CD4-positive, alpha-beta T cell treated with Interleukin-15 for 1 hour (primary cell): ENCODE measurements at places on chromosomes 7 and 10.
A peak's percentile ranks its signal among the peaks of the same experiment; 100 is the strongest.

DNA sequence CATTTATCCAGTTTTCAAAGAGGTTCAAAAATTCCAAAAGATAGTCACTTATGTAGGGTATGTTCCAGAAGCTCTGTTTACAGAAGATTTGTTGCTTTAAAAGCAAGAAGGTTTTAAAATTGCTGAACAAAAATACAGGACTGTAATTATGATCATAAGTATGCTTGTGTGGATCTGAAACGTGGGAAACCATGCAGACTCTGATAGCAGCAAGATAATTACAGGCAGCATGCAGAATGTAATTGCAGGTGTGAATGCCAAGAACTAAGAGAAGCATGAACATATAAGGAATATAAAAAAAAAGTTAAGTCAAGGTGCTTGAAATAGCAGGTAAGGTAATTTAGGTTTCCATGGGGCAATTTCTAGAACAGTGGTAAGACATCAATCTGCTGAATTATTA is 405.7 kb downstream of the ARL4A start:
- DNase-seq, result no peak

DNA sequence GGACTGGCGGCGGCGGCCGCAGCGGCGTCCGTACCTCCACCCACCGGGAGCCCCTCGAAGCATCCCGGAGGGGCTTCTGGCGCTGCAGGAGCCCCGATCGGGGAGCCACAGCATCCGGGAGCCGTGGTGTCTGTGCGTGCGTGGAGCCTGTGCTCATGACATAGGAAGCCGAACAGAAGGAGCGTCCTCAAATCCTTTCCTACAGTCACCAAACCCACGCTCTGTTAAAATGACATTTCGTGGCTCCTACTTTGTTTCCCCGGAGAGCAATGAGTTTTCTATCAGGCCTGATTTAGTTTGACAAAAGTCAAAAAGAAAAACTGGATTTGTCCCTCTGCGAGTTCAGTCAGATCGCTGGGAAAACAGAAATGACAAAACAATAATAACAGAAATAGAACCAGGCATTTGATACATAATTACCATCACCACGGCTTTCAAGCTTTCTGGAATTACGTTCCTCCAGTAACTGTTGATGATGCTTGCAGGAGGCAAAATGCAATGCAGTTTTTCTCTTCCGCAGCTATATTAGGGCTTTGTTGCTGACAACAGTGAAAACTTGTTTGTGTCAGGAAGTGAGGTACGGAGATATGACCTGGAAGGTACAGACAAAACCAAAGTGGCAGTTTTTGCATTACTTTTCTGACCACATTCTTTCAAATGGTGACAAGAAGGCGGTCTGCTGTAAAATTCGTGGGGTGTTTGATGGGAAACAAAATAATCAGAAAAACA is 219.3 kb upstream of the MKLN1 start:
- DNase-seq, result peak; percentile 68

- DNase-seq, result peak; percentile 7
Observed at GRCh38 chr7:44067064-44067951, 1.9 kb upstream of the PGAM2 start.

- DNase-seq, result no peak
Observed at GRCh38 chr10:3895045-3895631, 110.1 kb upstream of the KLF6 start.

DNA sequence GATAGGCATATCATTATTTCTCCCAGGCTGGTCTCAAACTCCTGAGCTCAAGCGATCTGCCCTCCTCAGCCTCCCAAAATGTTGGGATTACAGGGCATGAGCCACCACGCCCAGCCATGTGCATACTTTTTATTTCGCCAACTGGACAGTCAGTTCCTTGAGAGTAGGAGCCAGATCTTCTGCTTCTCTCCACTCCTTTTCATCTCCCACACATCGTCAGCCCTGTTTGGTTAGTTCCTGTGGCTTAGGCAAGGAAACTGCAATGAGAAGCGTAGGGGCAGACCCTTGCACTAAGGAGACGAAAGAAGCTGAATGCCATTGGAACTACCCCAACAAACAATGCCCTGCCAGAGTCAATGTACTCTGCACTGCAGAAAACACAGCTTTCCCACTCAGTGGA is 178.2 kb downstream of the TRIL start:
- DNase-seq, result no peak

GRCh38 chr10:118668228-118668952 is 72.9 kb upstream of the PRLHR start:
- DNase-seq, result no peak

DNA sequence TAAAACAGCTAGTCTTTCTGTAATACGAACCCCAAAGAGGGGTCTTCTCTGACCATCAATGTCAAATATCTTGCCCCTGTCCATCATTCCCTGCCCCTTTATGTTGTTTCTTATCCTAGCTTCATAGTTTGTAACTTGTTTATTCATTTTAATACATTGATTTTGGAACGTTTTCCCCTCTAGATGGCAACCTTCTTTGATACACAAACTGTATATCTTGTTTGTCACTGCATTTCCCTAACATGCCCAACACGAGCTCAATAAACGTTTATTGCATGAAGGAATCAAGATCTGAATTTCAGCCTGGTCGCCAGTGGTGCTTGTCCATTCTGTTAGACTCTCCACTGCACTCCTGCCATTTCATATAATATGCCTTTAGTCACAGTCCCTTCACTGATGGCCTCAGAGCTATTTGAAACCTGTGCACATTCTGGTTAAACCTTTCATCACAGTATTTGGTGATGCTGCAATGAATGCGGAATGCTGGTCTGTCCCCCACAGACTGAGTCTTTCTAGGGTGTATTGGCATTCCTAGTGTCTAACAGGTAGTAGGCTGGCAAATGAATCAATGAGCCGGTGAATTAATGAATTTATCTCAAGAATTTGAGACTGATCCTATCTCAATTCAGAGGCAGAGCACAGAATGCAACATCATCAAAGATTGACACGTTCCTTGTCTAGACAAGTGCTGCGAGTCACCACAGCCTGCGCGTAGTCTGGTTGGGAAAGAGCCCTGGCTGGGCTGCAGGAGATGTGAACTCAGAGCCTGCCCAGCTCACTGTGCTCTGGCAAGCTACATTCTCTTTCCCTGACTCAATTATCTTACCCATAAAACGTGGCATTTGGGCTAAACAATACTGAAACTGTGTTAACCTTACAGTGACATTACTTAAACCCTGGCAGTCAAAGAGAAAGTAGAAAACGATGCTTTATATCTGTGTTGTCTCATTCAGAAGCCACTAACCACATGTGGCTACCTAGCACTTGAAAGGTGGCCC is 55.2 kb upstream of the FRMD4A start:
- no peak for DNase-seq

- DNase-seq, result no peak
Observed at GRCh38 chr10:44465401-44466115, 80.7 kb upstream of the CXCL12 start.

DNA sequence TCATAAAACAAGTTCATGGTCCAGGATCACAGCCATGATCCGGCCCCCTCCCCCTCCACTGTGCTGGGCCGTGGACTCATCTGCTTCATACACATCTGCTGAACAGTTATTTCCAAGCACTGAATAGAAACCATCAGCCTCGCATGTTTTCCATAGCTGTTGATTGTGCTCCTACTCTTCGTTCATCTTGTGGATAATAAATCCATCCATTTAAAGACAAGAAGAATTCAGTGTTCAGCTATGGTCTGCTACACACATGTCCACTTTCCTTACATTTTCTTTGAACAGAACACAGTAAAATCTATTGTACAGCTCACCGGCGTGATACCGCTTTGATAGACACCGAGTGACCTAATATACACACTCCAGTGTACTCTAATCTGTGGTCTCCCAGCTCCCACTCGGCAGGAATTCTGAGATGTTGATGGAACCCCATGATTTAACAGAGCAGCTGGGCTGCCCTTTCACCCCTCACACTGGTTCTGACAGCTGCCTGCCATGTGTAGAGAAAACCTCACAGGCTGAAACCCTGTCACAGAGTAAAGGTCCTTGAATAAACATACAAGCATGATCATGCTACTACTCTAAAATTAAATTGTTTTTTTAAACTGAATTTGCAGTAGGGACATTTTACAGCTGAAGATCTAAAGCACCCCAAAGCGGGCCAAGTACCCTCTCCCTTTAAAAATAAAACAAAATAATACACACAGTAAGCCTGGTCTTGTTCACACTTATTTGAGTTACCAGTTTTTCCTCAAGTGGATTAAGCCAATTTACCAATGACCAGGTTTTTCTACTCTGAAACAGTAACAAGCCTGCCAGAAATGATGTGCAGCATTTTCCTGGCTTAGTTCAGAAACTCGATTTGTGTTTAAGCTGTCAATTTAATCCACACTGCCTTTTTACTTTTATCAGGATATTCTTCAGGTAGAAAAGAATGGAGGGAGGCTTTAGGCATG is 95.1 kb upstream of the FZD1 start:
- no peak for DNase-seq

- DNase-seq, result no peak
Observed at GRCh38 chr10:10803278-10803677, 214.4 kb upstream of the CELF2 start.

- no peak for DNase-seq
Observed at GRCh38 chr7:6606866-6607583, 8.4 kb upstream of the ZNF853 start.

DNA sequence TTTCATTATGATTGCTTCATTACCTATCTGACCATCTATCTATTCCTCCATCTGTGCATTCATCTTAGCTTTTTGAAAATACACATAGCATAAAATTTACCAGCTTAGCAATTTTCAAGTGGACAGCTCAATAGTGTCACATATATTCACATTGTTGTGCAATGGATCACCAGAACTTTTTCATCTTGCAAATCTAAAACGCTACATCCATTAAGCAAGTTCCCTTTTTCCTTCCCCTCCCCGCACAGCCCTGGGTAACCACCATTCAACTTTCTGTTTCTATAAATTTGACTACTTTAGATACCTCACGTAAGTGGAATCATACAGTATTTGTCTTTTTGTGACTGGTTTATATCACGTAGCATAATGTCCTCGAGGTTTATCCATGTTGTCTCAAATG is 78.0 kb upstream of the ADRB1 start:
- peak; percentile 30 for DNase-seq

- DNase-seq, result peak; percentile 49
Observed at GRCh38 chr7:3154881-3155494, 111.3 kb upstream of the CARD11 start.

GRCh38 chr7:142583446-142583845 is 165.8 kb upstream of the PRSS1 start:
- DNase-seq, result peak; percentile 28

- DNase-seq, result no peak
Observed at GRCh38 chr10:120540486-120540885, 83.5 kb downstream of the PLPP4 start.

- no peak for DNase-seq
Observed at GRCh38 chr10:76124280-76124679, 692.9 kb downstream of the LRMDA start.

GRCh38 chr10:88810196-88810961 is 7.8 kb downstream of the LIPM start:
- DNase-seq, result peak; percentile 25

DNA sequence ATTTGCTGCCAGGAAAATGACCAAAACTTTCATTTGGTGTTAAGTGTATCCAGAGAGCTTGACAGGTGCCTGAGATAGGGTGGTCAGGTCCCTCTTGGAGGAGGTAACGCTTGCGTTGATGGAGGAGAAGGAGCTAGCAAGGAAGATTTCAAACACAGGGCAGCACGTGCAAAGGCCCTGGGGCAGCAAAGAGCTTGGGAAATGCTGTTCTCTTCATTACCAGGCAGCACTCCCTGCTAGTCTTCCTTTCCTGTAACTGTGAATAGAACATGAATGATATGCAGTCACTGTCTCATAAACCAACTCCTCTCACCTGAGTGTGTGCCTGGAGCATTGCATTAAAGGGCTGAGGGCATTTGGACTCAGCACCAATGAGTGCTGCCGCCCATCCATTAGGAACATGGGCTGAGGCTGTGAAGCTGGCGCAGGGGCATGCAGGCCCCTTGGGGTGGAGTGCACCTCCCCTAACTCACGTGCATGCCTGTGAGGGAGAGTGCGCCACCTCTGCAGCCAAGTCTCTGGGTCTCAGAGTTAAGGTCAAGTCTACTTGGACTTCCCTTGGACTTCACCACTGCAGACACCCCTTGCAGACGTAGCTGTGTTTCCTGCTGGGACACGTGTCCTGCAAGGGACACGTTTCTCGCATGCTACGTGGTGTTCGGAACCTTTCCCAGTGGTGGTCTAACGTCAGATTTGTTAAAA is 136.8 kb downstream of the PAXIP1 start:
- no peak for DNase-seq

DNA sequence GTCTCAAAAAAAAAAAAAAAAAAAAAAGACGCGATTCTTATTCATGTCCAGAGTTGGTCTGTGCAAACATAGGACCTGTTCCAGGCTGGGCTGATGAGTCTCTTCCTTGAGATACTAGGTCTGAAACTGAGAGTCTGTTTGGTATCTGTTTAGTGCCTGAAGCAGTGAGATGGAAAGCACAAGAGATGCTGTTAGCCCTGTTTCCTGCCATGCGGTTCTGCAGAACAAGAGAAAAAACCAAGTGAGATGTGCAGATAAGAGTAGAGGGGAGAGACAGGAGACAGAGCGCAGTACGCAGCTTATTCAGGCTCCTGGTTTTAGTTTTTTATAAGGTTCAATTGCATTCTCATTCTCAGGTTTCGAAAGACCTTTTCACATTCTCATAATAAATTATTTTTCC is 85.8 kb upstream of the PRKCQ start:
- no peak for DNase-seq

DNA sequence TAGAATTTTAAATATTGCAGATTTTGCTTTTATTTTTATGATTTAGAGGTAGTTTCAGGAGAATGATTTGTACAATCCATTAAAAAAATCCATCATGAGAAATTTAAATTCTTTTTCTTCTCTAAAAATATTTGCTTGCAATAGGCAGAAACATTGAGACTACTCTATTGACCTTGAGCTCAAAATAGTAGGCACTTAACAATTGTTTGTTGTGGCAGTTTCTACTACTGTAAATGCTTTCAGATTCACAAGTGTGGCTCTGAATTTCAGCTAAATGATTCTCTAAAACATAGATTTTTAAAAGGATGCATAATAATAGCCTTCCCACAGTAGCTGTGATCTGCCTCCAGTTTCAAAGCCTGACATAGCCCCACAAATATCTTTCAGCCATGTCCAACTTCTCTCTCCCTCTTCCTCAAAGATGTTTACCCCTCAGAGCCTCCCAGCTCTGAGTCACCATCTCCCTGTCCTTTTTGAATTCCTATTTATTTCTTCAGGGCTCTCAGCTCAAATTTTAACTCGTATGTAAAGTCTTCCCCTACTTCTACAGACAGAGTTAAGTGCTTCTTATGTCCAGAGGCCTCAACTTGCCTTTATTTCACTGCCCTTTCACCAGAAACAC is 160.5 kb downstream of the AOAH start:
- no peak for DNase-seq
